ENCODE measurements at places on chromosomes 1 and 21.
A peak's percentile ranks its signal among the peaks of the same experiment; 100 is the strongest.

DNA sequence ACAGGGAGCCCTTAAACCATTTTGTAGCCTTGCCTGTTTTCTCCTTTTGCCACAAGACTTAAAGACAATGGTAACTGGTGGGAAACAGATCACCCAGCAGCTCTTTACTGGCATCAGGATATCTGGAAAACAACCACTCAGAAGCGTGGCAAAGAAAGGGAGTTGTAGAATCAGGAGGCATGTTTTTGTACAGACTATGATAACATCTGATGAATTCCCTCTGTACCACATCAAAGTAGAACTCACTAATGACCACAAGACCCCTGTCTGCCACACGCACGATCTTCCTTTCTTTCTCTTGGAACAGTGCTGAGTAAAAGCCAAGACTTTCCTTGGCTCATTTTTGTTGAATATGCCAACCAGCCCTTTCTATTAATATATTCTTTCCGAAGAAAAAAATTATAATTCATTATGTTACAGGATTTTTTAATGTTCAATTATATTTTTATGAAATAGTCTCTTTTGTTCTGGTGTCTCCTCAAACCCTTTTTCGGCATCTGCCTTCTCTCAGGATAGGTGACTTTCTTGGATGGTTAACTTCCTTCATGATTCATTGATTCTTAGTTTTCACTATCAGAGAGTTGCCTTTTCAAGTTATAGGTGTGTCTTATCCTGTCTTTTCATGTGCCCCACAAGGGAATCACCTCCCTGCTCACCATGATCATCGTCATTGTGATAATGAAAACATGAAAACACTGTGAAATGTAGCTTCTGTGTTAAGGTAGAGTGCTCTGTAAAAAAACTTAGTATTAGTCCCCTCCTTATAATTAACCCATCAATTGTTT, 7.9 kb upstream of the PHGDH start:
- no peak for DNase-seq

DNA sequence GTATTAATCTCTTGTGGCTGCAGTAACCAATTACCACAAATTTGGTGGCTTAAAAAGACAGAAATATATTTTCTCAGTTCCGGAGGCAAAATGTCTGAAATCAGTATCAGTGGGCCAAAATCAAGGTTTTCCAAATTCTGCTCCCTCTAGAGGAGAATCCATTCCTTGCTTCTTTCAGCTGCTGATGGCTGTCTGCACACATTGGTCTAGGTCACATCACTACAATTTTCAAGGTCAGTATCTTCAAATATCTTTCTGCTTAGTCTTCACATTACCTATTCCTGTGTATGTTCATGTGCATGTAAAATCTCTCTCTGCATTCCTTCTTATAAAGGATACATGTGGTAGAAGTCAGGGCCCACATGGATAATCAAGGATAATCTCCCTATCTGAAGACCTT, 999.4 kb downstream of the KCNT2 start:
- no peak for DNase-seq

- DNase-seq: no peak
These were observed 2.0 kb upstream of the TTC24 start for GRCh38 chr1:156577550-156577949.

DNA sequence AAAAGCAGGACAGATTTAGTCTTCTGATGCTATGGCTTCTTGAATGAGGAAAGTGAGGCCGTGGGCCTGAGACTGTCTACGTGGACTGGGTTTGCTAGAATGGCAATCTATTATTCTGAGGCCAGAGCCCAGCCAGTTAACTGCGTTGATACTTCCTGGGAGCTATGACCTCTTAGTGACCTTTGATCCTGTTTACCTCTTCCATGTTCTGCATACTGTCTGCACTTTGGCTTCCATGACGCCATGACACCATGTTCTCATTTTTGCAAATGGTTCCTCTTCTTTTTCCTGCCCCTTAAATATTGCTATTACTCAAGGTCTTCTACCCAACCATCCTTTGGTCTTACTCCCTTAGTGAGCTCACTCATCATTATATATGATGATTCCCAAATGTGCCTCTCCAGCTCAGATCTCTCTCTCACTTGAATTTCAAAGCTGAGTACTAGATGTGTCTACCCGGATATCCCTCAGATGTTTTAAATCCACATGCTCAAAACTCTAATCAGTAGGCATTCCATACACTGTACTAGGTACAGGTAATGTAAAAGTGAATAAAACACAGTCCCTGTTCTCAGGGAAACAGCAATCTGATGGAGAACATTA, 66.1 kb upstream of the ATP1A1 start:
- DNase-seq: no peak

- no peak for DNase-seq
These were observed 86.9 kb downstream of the ADARB1 start for GRCh38 chr21:45161038-45161945.

- no peak for DNase-seq
These were observed 210.0 kb upstream of the FOXD3 start for GRCh38 chr1:63112155-63112900.

DNA sequence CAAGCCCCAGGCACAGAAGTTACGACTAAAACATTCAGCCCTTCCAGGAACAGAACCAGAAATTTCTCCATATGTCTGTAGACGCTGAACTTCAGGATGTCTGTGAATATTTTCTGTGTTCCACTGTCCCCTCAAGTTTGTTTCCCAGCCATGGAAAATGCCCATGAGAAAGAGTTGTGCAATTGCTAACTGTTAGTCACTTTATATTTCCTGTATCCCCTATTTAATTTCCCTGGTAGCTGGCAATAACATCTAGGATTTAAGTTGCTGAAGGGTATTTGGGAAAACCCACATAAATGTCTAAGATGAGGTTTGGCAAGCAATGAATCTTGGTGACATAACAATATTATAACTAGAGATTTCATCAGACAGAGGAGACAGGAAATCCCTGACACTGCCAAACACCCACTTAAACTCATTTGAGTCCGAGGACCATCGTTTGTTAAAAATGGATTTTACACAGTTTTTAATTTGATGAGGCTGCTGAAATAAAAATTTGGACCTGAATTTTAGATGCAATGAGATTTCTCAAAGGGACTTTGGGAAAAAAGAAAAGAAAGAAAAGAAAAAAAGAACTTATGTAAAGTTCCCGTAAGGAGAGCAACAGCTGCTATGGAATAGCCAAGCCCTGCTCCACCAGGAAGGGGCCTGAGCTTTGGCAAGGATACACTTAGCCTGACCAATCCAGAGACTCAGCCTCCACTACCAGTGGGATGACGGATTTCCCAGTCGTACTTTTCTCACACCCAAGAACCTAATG, 21.8 kb upstream of the ERRFI1 start:
- DNase-seq: no peak

GRCh38 chr1:163650624-163651023, 328.9 kb downstream of the NUF2 start:
- DNase-seq: peak; percentile 71

DNA sequence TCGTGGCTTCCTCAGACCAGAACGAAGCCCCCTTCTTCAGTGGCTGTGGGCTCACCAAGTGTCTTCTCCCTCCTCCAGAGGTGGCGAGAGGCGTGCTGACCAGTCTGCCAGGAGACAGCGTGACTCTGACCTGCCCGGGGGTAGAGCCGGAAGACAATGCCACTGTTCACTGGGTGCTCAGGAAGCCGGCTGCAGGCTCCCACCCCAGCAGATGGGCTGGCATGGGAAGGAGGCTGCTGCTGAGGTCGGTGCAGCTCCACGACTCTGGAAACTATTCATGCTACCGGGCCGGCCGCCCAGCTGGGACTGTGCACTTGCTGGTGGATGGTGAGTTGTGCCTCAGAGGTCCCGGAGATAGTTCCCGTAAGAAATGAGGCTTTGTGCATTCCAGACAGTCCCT, 24.0 kb downstream of the IL6R start:
- DNase-seq: no peak

GRCh38 chr1:68703921-68704354, 207.1 kb upstream of the DEPDC1 start:
- DNase-seq: no peak

- no peak for DNase-seq
These were observed 46.4 kb upstream of the SOD1 start for GRCh38 chr21:31612894-31613785.

DNA sequence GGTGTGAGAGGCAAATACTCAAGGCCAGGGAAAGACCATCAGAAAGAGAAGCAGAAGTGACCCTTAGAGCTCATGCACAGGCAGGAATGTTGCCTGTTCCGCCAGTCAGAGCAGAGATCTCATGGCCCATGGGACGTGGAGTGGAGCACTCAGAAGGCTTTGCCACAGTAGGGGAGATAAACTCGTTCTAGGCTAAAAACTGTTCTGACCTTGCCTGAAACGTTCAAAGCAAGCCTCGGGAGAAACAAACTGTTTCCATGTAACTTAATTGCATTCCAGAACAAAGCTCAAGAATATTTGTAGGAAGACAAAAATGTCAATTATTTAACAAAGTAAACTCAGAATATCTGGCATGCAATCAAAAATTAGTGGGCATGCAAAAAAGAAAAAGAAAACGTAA, 20.7 kb upstream of the SLC19A1 start:
- DNase-seq: no peak

DNA sequence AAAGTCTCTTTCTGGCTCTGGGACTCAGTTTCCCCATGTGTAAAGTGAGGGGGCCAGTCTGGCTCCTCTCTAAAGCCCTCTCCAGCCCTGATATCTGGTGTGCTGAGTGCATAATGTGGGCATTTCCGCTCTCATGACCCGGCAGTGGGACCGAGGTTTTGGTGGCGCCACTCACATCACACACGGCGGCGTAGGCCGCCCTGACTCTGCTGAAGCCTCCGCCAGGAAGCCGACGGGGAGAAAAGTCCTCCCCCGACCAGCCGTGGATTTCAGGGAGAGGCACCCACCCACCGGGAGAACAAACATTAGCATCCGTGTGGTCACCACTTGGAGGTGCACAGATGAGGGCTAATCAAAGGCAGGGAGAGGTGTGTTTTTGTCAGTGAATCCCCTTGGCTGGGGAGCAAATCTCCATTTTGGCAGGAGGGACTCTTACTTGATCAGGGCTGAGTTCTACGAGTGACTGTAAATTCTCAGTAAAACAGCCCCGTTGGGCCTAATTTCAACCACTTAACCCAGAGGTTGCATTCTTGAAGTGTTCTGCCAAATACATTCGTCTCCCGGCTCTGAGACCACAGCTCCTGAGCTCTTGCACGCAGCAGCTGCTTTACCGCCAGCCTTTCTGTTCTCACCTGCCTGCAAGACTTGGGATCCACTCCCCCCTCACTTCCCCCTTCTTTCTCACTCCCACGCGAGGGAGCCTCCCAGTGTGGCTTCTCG, 118.2 kb downstream of the FOXD2 start:
- no peak for DNase-seq

GRCh38 chr1:204266504-204267034, 52.8 kb upstream of the GOLT1A start:
- DNase-seq: no peak

GRCh38 chr1:204420039-204421004, 8.7 kb upstream of the PPP1R15B start:
- peak; percentile 64 for DNase-seq

DNA sequence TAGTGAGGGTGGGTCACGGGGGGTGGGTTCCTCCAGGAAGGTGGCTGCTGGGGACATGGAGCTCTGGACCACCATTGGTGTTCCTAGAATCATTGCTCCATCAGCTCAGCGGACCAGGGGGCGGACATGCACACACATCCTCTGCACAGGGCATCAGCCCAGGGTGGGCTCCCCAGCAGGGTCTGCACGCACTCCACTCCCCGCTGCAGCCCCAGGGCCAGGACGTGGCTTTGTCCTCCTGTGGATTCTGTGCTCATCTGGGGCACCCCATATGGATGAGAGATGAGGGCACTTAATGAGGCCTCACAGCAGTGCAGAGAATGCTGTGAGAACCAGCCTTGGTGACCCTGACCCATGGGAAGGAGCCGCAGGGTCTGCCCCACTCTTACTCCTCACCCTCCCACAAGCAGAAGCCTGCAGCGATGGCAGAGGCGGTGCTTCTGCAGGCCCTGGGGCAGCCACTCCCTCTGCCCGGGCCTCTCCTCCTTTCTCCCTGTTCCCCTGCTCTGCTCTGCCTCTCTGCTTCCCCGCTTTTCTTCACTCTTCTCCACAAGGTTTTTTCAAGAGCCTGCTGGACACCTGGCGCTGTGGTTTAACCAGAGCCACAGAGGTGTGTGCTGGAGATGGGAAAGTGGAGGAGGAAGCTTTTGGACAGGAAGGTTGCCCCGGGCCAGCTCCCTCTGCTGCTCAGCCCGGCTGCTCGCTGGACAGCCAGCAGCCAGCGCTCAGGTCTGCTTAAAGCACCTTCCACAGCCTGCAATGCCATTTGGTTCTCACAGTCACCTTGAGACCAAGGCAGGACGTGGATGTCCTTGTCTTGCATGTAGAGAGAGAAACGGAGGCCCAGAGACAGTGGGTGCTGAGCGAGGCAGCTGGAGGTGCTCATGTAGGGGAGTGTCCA, 26.3 kb upstream of the PCBP3 start:
- no peak for DNase-seq

GRCh38 chr1:109814223-109814622, 50.5 kb upstream of the EPS8L3 start:
- no peak for DNase-seq

DNA sequence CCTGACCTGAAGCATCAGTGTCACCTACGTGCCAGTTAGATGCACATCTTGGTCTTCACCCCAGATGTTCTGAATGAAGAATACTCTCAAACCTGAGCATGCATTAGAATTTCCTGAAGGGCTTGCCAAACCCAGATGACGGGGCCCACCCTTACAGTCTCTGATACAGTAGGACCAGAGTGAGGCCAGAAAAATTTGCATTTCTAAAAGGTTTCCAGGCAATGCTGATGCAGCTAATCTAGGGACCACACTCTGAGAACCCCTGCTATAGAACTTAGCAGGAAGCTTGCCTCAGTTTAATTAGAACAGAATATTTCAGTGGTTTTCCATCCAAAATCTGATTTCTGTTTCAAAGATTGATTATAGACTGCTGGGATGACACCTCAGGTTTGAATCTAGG, 9.9 kb upstream of the CTBS start:
- DNase-seq: no peak

DNA sequence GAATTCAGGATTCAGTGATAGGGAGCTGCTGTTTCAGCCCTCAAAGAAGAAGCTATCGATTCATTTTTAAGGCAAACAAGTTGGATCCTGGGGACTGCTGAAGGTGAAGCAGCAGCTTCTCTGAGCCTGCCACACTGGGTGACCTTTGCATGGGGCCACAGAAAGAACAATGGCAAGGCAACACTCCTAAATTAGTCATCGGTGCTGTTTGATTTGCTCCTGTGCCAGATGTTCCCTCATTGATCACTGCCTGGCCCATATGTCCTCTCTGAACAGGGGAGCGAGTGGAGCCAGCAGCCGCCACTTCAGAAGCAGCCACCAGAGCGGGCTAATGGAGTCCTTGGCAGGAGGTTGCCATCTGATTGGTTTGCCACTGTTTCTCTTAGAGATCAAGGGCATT, 391.5 kb downstream of the NTNG1 start:
- DNase-seq: peak; percentile 47

DNA sequence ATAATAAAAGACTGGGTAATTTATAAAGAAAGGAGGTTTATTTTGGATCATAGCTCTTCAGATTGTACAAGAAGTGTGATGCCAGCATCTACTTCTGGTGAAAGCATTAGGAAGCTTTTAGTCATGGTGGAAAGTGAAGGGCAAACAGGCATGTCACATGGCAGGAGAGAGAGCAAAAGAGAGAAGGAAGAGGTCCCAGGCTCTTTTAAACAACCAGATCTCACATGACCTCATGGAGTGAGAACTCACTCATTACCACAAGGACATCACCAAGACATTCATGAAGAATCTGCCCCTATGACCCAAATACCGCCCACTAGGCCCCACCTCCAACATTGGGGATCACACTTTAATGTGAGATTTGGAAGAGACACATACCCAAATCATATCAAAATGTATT, 10.0 kb downstream of the RPTN start:
- no peak for DNase-seq

- no peak for DNase-seq
These were observed 310.7 kb downstream of the PLPP3 start for GRCh38 chr1:56268519-56269140.
